ENCODE measurements at places on chromosomes 4 and X. TPM values are rescaled to one million over a fixed set of nuclear protein-coding genes. Genes with fewer than 3 reads are reported as not detected.

Gene RHOXF1
- not detected for total RNA-seq

Gene SPANXC
- total RNA-seq = not detected

Gene ANXA10
- total RNA-seq = 5.1 TPM

Gene UGT8
- not detected for total RNA-seq

Gene SATL1
- total RNA-seq = not detected

Gene LETM1
- total RNA-seq = 93.3 TPM

Gene AIMP1
- total RNA-seq = 10.4 TPM

Gene SUPT20HL1
- total RNA-seq = not detected

Gene CYLC1
- not detected for total RNA-seq

All from smooth muscle cell of the coronary artery (primary cell).